NCI-H446 treated with DMSO at 0.1 percent for 48 hours (cell line): ENCODE measurements at places on chromosomes 13 and 19.

DNA sequence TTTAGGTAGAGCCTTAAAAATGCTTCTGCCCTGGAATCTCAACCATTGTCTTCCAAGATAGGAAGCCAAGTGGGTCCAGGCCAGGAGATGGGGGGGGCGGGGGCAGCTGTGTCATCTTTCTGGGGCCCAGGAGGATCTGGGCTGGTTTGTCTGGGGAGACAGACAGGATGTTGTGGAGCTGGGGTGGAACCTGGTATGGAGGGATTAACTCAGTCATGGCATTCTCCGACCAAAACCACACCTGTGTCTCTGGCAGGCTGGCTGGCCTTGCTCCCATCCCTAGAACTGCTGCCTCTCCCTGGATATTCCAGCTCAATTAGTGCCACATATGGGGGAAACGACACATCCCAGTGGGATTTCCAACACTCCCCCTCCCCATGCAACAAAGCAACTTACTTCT lies 2.7 kb upstream of the MAP2K7 start:
- no peak for DNase-seq

GRCh38 chr13:50366488-50367174 lies 351.4 kb downstream of the KCNRG start:
- DNase-seq: no peak

DNA sequence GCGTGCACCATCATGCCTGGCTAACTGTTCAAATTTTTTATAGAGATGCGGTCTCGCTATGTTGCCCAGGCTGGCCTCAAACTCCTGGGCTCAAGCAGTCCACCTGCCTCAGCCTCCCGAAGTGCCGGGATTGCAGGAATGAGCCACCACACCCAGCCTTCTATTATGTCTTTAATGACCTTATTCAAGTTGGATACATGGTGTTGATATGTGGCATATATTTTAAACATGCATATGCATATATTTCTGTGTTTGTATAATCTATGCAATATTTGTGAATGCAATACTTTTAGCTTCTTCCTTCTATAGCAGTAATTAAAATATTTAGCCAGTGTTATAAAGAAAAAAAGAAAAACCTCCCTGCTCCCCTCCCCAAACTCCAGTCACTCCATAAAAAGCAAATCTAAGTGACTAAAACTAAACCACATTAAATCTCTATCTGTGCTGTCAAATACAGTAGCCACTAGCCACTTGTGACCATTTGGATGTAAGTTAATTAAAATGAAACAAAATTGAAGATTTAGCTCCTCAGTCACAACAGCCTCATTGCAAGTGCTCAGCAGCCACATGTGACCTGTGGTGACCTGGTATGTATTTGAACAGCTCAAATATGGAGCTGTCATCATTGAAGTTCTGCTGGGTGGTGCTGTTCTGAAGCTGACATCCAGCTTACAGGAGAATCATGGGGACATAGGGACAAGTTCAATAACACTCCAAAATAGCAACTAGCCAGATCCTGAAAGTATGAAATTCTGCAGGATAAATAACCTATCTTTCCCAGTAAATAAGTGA lies 27.4 kb downstream of the FCGBP start:
- DNase-seq: no peak

GRCh38 chr13:24033527-24034302 lies 126.8 kb upstream of the SPATA13 start:
- no peak for DNase-seq

DNA sequence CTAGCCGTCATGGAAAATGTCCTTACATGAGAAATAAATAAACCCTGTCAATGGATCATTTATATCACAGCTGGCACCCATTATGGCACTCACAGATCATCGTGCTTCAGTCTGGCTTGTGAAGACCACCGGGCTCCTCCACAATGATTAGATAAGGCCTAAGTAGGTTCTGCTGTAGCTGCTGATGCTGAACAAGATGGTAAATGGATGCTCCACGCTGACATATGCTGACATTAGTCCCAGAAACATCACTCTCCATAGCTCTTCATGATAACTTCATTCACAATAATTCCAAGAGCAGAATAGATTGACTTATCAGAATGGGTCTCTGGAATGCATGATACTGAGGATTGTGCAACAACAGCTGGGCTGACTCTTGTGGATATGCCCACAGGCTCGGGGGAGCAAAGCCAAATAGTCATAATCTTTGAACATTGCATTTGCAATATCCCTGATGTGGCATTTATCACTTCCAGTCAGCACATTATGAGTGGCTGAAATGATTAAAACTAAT lies 63.8 kb upstream of the RXFP2 start:
- no peak for DNase-seq

- no peak for DNase-seq
Measured at GRCh38 chr13:113728571-113729054, 30.4 kb upstream of the TMEM255B start.

DNA sequence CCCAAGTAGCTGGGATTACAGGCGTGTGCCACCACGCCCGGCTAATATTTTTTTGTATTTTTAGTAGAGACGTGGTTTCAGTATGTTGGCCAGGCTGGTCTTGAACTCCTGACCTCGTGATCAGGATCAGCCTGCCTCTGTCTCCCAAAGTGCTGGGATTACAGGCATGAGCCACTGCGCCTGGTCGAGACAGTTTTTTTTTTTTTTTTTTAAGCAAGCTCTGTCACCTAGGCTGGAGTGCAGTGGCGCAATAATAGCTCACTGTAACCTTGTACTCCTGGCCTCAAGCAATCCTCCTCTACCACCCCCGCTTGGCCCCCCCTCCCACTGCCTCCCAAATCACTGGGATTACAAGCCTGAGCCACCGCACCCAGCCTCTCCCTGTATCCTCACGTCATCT lies 6.4 kb upstream of the MAP2K7 start:
- no peak for DNase-seq

DNA sequence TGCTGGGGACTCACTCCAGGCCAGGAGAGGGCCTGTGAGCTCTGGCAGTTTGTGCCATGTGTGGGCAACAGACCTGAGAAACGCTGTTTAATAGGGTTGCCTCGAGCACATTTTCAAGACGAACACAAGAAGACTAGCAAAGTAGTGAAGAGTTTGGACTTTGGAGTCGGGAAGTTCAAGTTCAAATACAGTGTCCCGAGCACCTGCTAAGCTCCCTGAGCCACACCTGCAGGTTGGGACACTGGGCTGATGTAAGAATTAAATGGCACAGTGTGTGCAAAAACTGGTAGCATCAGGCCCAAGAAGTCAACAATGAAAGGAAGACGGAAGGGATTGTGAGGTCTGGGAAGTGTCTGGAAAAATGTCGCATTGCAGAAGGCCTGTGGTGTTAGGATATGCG lies 112.8 kb upstream of the PABPC3 start:
- no peak for DNase-seq

DNA sequence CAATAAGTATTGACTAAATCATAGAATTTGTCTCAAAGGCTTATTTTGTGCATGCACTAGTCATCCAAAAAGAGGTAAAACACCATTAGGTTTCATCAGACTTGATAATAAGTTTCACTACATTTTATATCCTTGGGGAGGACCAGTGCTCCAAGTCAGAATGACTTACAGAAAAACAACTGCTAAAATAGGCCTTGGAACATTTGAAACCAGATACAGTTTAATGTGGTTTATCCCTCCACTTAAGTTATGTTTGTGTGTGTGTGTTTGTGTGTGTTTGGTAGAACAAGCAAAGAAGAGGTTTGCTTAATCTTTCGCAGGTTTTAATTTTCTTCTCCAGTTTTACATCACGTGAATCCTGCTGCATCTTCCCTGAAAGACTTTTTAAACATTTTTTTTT lies 570.9 kb downstream of the PCDH9 start:
- no peak for DNase-seq

GRCh38 chr19:4559569-4559968 lies at the start of gene SEMA6B:
Gene SEMA6B (minus strand): TSS chr19:4559684. CDS start chr19:4558457, 1,227 bp downstream.
- no peak for DNase-seq

GRCh38 chr19:18430417-18431144 lies 7.4 kb downstream of the ISYNA1 start:
- DNase-seq: no peak

- no peak for DNase-seq
Measured at GRCh38 chr19:4369109-4369887, 25.9 kb downstream of the MPND start.
